Hematopoietic multipotent progenitor cell treated with erythropoietin and hydrocortisone succinate and interleukin-3 and kit ligand, for 17 days (in vitro differentiated cells): ENCODE measurements at places on chromosomes 16 and 17.
A peak's percentile ranks its signal among the peaks of the same experiment; 100 is the strongest.

DNA sequence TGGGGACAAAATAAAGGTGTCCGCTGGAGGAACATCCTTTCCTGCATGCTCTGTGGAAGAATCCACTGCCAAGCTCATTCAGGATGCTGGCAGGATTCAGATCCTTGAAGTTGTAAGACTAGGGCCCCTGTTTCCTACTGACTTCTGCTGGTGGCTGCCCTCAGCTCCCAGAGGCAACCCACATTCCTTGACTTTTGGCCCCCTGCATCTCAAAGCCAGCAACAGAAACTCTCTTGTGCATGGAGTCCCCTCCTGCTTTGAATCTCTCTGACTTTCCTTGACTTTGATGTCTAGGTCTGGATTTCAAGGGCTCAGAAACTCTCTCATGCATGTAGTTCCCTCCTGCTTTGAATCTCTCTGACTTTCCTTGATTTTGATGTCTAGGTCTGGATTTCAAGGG is 461.5 kb downstream of the WWOX start:
- no peak for DNase-seq

DNA sequence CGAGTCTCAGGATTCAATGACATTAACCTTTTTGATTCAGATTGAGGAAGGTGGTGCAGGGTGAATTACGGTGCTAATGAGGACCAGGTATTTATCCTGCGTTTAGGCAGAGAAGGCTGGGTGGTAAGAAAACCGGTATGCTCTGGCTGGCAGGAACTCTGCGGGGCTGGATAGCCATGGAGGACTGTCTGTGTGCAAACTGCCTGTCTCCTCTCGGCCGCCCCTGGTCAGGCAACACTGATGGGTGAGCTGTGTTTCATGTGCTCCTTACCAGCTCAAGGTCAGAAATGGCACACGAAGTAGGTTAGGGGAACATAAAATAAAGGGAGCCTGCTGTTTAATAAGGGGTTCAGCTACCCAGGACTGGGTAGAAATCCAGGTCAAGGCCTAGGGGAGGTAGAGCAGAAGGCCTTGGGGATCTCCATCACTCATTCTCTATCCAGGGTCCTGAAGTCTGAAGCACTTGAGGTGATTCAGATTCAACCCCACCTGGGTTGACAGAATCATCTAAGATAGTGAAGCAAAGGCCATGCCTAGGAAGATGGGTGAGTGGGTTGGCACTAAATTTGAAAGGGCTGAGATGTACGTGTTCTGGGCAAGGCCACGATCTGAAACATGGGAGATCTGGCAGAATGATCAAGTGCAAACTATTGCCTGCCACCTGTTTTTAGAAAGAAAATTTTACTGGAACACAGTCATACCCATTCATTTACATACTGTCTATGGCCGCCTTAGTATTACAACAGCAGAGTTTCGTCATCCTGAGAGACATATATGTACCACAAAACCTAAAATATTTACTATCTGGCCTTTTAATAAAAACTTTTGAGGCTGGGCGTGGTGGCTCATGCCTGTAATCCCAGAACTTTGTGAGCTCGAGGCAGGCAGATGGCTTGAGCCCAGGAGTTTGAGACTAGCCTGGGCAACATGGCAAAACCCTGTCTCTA is 292.5 kb downstream of the XYLT1 start:
- no peak for DNase-seq

- DNase-seq, result no peak
Measured at GRCh38 chr17:30812218-30813177, 12.0 kb downstream of the CRLF3 start.

DNA sequence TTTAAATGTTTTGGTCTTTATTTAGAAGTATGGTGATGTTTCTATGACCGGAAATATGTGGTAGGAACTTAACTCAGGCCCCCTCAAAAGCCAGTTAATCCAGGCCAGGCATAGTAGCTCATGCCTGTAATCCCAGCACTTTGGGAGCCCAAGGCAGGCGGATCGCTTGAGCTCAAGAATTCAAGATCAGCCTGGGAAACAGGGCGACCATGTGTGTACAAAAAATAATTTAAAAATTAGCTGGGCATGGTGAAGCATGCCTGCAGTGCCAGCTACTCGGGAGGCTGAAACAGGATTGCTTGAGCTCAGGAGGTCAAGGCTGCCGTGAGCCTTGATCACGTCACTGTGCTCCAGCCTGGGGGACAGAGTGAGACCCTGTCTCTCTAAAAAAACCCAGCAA is 10.3 kb downstream of the RSL1D1 start:
- DNase-seq, result no peak

DNA sequence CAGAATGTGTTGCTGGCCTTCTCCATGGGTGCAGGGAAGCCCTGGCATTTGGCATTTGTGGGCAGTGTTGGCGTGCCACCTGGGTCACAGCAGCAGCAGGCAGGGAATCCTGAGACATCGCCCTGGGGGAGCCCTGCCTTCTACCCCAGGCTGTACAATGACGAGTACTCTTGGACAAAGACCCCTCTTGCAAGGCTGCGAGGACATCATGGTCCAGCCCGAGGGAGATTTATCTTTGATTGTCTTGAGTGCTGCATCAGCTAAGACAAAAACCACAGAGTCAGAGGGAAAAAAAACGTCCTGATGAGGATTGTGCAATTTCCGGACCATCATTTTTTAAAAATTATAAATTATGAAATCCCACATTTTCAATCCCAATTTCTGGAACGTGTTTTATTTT is 3.7 kb downstream of the CRISPLD2 start:
- DNase-seq, result no peak

DNA sequence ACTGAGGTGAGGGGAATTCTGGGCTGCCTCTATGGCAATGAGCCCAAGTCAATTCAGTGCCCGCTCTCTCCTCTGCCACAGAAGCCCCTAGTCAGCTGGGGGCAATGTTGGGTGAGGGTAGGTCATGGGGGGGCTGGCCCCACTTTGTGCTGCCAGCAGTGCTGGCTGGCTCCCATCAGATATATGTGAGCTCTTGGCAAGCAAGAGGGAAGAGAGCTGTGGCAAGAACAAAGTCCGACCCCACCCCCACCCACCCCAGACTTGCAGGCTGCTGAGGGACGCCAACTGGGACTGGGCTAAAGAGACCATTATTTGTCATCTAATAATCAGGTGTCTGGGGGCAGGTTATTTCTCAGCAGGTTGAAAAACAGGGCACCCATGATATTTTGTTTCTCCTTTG is 89.4 kb downstream of the YPEL2 start:
- DNase-seq, result no peak

- DNase-seq, result no peak
Measured at GRCh38 chr17:18950346-18950745, 1.6 kb upstream of the SLC5A10 start.

DNA sequence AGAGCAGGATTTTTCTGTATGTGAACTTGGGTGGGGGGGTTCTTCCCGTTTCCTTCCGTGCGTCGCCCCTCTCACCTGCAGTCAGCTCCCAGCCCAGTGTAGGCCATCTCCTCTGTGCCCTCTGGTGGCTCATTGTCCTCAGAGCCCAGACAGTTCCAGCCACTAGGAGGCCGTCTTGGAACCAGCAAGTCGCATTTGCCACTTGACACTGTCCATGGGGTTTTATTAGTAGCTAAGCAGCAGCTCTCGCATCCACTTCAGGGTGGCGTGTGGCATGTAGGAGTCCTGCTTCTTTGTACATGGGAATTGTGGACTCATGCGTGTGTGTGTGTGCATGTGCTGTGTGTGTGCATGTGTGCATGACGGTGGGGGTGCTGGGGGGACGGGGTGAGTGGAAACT is 74.0 kb downstream of the SEC14L1 start:
- DNase-seq, result peak; percentile 70

- DNase-seq, result no peak
Measured at GRCh38 chr17:81233316-81233715, 5.5 kb downstream of the TEPSIN start.

DNA sequence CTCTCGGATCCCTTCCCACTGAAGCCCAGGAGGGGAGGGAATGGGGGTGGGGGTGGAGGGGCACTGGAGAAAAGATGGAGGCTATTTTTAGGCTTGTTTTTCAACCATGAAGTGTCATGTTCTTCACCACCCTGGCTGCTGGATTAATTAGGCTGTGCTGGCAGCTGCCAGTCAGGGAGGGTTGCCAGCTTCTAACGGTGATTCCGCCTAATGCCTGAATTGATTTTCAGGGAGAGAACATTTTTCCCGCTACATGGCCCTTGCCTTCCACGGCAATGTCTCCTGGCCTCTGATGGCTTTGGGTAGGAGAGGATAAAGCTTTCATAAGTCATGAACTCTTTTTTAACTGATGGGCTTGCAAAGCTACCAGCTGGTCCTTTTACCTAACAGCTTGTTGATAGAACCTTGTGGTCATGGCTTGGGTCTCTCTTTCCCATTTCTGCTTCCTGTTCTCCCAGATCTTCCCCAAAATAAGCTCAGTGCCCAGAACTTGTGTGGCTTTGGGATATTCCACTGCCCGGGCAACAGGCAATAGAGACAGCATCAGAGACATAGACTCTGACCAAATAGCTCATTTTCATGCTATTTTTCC is 167.4 kb downstream of the PITPNC1 start:
- DNase-seq, result no peak

- DNase-seq, result no peak
Measured at GRCh38 chr17:73342050-73342522, 30.3 kb upstream of the CDC42EP4 start.

GRCh38 chr17:17780922-17781590 is 55.7 kb downstream of the SREBF1 start:
- DNase-seq, result no peak

DNA sequence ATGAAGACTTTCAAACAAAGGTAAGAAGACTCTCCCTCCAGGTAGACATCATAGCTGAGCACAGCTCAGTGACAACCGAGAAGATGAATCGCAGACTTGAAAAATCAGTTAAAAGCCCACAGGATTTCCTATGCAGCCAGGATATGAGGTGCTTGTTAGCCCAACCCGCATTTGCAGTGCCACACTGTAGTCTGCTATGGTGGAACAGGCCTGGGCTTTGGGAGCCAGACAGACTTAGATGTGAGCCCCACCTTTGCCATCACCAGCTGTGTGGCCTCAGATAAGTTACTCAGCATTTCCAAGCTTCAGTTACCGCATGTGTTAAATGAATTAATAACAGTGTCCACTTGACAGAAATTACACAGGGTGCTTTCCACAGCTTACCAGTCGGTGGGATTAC is 204.4 kb upstream of the HS3ST3A1 start:
- DNase-seq, result no peak

GRCh38 chr17:62854098-62854680 is 46.1 kb upstream of the MARCHF10 start:
- no peak for DNase-seq

DNA sequence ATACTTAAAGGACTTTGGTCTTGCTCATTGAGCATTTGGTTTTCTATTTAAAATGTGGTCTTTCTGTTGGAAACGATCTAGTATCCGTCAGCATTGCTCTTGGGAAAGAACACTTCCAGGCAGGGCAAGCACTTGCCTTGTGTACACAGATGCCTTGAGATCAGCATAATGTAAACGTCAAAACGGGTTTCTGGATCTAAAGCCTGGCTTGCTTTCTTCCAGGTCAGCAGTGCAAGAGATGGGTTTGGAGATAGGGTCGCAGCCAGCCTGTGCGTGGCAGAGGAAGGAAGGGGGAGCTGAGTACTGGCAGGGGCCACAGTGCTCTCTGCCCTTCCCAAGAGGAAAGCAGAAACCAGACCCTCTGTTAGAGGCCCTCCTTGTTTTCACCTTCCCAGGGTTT is 175.5 kb downstream of the LGALS9B start:
- no peak for DNase-seq

- no peak for DNase-seq
Measured at GRCh38 chr17:14775731-14776492, 475.0 kb downstream of the HS3ST3B1 start.

GRCh38 chr16:80024443-80024842 is 423.9 kb upstream of the MAF start:
- DNase-seq, result no peak

GRCh38 chr17:44079877-44080821 is 9.6 kb downstream of the G6PC3 start:
- no peak for DNase-seq

DNA sequence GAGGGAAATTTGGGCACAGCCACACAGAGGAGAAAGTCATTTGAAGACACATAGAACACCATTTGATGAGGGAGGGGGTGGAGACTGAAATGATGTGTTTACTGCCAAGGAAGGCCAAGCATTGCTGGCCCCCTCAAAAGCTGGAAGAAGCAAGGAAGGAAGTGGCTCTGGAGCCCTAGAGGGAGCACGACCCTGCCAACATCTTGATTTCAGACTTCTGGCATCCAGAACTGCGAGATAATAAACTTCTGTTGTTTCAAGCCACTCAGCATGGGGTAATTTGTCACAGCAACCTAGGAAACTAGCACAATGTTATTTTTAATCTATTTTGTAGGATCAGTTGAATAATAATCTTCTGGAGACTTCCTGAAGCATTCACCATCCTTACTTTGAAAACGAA is 314.8 kb upstream of the GOT2 start:
- DNase-seq, result no peak

GRCh38 chr17:27489045-27489715 is 32.9 kb downstream of the KSR1 start:
- DNase-seq, result peak; percentile 53

- no peak for DNase-seq
Measured at GRCh38 chr16:4241928-4242283, at the start of gene SRL. SRL (minus strand) TSS chr16:4242080; CDS start chr16:4242067, 13 bp downstream.

GRCh38 chr17:56754523-56755208 is 79.1 kb downstream of the C17orf67 start:
- no peak for DNase-seq

DNA sequence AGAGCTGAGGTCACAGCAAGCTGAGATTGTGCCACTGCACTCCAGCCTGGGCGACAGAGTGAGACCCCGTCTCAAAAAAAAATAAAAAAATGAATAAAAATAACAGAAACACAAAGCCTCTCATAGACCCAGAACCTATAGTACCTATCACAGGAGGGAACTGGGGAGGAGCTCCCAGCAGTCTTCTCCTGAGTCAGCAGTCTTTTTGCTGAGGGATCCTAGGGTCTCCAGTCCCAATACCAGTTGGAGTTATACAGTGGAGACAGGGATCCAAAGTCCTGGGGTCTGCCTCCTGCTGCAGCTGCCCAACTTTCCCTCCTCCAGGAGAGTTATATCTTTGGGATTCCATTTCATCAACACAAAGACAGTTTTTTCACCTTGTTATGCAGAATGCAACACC is 3.7 kb upstream of the TMUB2 start:
- no peak for DNase-seq

DNA sequence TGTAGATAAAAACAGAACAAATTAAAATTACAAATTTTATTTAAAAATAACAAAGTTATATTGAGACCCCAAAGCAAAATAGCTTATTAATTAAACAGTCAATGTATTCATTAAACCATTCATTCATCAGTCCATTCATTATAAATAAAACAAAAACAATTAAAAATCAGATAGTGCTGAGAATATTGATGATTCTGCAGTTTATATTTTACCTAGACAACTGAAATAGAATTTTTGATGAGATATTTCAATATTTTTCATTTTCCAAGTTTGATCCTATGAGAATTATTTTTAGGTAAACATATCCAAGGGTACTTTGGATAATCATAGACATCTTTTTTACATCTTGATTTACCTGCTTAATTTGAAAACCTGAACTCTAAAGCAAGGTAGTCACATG is 15.2 kb upstream of the NETO2 start:
- no peak for DNase-seq

GRCh38 chr16:64428463-64429113 is 693.3 kb downstream of the CDH11 start:
- DNase-seq, result no peak
